WERI-Rb-1 (cell line): ENCODE measurements at places on chromosomes 2 and 18.

DNA sequence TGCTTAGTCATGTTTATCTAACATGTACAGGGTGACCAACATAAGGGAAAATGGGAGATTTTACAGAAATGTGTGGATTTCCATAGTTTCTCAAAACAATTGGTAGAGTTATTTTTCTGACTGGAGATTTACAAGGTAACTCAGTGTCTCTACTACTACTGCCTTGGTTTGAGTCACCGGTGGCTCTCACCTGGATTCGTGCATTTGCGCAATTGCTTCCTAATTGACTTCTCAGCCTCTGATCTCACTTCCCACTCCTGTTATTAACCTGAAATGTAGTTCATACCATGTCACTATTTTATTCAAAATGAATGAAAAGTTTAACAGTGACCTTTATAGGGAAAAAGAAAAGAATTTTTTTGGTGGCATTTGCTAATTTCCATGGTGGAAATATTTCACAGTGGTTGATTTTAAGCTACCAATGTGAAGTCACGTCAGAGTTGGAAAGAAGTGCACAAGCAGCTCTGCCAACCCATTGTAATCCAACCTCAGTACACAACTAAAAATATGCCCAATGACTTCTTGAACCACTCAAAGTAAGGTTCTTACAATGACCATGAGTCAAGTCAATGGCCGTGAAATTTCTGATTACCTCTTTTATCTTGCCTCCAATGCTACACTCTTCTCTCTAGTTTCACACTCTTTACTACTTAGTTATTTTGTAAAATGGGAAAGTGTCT, 94.0 kb downstream of the NYAP2 start:
- no peak for DNase-seq

DNA sequence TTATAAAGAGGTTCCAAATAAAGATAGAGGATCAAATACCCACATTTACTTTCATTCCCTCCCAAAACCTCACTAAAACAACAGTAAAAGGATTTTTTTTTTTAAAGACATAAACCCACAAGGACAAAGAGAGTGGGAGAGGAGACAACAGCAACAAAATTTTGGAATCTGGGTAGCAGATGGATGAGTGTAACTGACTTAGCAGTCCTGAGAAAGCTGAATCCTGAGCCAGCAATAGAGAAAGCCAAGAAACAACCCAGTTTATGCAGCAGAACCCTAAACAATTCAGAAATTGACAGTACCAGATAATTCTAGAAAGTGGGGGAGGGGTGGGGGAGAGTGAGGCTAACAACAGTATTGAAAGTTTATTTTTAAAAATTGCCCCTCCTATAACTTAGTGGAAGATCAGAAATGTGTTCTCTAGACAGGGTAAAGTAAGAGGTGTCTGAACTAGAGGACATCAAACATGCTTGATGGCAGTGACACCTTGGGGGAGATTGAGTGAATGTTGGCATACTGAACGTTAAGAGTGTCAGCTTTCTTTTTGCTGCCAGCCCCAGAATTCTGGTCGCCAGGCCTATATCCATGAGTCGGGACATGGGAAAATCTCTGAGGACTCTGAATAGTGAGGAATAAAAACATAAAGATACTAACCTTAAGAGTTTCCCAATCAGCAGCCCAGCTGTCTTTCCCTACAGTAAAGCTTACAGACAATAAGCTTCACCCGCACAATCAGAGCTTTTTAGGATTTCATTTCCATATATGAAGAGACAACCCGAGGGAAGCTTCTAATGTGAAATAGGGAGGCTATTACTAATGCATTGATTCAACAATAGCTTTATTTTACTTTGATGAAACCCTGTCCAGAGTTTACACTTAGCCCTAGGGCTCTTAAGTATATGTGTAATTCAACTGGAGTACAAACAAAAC, 128.0 kb upstream of the ALPP start:
- no peak for DNase-seq

DNA sequence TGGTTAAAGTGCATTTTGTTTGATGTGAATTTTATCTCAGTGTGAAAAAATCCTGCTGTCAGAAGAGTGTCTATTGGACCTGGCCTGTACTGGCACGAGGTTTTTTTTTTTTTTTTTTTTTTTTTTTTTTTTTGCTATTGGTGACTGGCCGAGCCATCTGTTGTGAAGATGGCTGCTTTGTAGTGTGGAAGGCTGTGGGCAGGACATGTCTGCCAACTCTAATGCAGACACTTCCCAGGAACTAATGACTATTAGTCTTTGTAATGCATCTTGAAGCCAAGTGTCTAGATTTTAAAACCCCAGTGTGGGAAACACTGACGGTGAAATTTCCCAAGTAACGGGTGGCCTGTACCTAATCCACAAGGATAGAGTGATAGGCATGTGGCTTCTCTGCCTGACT, 34.3 kb downstream of the ZAP70 start:
- no peak for DNase-seq

GRCh38 chr2:146321175-146321574, 1523.7 kb upstream of the ACVR2A start:
- DNase-seq, result no peak

- DNase-seq, result no peak
These were observed 4.4 kb downstream of the TEX44 start for GRCh38 chr2:231597014-231597611.

DNA sequence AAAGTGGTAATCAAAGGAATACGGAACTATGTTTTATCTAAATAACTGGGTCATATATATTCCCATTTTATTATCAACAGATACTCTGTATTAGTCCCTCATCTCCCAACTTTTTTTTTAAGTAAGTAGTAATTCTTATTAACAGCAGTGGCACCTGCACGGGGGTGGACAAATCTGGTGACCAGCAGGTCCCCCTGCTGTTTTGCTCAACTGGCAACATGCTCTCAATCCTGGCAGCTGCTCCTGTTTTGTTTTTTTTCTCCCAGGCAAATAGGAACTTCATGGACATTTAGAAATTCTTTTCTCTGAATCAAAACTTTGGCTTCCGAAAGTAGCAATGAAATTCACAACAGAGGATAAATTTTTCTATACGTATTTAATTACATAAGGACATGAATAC, 193.5 kb downstream of the SS18 start:
- DNase-seq, result peak; percentile 25

- DNase-seq, result peak; percentile 20
These were observed 8.4 kb upstream of the PRKCE start for GRCh38 chr2:45643095-45643494.

DNA sequence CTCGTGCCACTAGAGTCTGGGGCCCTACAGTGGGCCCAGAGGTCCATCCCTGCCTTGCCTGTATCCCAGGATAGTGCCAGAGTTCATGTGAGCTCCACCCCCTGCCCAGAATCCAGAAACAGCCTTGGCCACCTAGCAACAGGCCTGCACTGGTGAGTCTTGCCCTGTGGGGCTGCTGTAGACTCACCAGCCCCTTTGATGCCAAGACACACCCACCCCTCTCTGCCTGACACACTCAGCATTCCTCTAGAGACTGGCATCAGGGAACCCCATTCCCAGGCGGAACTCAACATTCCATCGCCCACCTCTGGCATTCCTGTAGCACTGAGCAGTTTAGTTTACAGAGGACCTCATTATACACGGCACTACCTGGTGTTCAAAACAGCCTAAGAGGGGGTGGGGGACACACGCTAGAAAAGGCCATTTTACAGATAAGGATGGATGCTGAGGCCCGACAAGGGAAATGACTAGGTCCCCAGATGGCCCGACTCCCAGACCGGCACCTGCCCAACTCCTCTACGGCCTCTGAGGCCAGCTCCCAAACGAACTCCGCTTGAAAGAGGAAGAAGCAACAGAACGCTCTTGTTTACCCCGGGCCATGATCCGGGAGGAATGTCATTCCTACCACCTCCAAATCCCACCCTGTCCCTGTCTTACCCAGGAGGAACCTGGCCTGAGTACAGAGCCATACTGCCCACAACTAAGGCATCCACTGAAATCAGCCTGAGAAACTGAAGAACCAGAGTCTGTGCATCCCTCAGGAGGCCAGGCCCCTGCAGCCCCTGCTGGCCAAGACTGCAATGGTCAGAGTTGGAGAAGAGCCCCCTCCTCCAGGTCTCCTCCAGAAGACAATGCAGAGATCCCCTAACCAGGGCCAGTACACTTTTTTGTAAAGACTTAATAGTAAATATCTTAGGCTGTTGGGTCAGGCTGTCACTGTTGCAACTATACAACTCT, 180.2 kb downstream of the TNS1 start:
- DNase-seq, result no peak

- no peak for DNase-seq
These were observed 31.3 kb upstream of the FZD7 start for GRCh38 chr2:202002381-202002780.

GRCh38 chr18:61731693-61732376, 161.0 kb downstream of the RNF152 start:
- DNase-seq, result no peak

DNA sequence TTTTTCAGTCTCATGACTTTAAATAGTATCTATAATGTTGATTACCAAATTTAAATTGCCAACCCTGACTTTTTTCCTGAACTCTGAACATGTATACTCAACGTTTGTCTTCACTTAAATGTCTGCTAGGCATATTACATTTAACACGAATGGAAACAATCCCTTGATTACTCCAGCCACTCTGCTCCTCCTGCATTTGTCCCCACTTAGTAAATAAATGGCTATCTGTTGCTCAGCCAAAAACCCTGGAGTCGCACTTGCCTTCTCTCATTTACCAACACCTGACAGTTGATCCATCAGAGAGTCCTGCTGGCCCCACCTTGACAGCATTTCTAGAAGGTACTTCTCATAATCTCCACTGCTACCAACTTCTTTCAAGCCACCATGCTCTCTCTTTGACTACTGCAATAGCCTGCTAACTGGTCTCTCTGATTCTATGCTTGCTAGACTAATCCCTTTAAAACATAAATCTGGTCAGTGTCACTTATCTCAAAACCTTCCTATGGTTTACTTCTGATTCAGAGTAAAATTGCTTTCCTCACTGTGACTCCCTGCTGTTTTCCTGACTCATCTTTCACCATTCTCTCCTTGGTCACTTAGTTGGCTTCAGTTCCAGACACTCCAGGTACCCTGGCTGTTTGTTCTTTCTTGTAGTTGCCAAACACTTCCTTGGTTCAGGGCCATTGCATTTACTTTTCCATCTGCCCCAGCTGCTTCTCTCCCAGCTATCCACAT, 31.9 kb downstream of the SPAG16 start:
- DNase-seq, result no peak

GRCh38 chr2:140177086-140177485, 1396.9 kb upstream of the NXPH2 start:
- no peak for DNase-seq

DNA sequence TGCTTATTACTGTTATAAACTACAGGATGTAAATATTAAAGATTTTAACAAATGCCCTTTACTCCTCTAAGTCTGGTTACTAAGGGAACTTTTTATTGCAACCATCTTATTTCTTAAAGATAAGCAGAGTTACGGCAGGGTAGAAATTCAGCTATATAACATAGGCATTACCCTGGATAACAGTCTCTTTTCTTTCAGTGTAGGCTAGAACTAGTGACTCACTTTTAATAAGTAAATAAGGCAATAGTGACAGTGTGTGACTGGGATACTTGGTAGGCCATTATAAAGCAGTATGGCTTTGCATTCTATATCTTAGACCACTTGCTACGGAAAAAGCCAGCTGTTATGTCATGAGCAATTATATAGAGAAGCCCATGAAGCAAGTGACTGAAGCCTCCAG, 1041.0 kb upstream of the NRXN1 start:
- no peak for DNase-seq

DNA sequence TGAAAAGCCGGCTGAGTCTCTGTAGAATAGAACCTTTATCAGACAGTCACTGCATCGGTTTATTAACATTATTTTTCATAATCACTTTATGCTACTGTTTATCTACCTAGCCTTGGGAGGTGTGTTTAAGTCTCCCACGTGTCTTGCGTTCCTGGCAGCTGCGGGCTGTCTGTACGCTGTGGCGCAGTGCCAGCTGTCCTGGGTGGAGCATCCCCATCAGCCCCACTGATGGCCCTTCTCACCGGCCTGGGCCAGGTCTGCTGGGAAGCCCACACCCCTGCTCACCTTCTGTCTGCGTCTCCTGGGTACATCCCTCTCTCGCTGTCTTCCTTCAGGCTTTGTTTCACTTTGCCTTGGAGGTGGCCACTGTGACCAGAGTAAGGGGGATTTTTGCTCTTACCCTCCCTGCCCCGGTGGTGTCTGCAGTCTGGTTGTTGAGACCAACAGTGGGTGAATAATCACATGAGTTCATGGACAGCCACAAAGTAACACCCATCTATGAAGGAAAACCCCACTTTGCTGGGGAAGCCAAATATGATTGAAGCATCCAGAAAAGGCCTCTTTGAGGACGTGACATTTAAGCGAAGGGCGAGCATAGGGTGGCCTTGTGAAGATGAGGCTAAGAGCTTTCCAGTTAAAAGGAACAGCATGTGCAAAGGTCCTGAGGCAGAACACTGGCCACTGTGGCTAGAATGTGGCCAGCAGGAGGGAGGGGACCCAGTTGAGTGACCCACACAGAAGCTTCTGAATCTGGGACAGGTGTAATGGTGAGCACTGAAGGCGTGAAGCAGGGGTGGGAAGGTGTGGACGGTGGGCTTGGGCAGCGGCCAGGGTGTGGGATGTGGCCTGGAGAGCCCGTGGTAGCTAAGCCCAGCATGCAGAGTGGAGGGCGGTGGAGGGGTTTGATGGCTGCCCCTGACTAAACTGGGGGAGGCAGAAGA, 41.7 kb downstream of the RAMP1 start:
- no peak for DNase-seq

DNA sequence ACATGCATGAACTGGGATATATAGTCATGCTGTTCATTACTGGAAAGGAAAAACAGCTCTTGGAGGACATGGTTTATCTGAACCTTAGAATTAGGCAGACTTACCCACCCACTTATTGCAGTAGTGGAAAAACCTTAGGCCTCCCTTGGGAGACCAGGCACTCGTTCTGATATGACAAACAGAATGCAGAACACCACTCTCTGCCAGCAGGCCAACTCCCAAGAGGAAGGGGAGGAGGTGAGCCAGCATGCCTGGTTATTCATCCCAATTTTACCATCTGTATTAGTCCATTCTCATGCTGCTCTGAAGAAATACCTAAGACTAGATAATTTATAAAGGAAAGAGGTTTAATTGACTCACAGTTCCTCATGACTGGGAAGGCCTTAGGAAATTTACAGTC, 17.5 kb downstream of the C18orf63 start:
- no peak for DNase-seq

DNA sequence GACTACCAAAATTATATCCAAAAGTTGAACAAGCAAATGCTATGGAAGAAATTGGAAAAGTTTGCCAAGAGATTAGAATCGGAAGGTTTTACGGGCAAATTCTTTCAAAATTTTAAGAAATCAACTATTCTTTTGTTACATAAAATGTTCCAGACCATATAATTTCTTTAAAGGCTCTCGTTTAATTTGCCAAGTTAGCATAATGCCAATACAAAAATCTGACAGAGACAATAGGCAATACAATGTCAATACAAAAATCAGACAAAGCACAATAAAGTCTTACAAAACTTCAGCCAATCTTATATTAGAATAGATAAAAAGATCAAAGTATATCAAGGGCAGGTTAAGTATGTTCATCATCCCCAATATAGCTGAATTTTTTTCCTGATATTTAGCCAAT, 224.2 kb downstream of the BCL11A start:
- DNase-seq, result no peak

- DNase-seq, result peak; percentile 56
These were observed 40.4 kb downstream of the VWA3B start for GRCh38 chr2:98127229-98127989.
